Fibroblast of skin of left quadriceps (primary cell): ENCODE measurements at places on chromosomes 4 and X.

GRCh38 chrX:153626025-153626633 lies 20.9 kb upstream of the DUSP9 start:
- no peak for DNase-seq

DNA sequence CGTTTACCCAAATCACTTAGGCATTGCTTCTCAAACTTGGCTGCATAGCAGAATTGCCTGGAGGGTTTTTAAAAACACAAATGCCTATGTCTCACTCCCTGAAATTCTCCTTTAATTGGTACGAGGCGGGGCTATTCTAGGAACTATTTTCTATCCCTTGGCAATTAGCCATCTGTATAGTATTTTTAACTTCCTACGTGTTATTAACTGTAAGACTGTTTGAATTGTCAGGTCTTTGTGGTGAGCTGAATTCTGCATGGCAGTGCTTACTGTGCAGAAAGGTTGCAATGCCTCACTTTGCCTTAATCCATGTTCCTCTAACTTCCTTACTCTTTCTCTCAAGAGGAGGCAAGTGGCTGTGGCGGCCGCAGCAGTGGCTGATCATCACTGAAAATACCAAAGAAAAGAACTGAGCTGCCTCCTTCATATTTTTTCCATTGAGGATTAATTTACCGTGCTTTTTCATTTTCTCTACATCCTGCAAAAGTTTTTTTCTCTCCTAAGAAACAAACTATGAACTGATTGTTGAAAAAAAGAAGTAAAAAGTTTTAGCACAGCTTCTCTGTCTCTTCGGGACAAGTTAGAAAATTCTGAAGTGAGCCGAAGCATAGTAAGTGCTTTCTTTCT lies at the start of gene SHROOM3:
Gene SHROOM3 (plus strand): TSS at position 329 of the 627 bp plus-strand sequence. CDS start 824 bp downstream, outside the sequence.
- no peak for DNase-seq

- DNase-seq, result no peak
Measured at GRCh38 chr4:15078682-15079642, 76.7 kb downstream of the CPEB2 start.

- DNase-seq, result peak; percentile 19
Measured at GRCh38 chrX:132094164-132094563, 33.7 kb downstream of the FRMD7 start.

DNA sequence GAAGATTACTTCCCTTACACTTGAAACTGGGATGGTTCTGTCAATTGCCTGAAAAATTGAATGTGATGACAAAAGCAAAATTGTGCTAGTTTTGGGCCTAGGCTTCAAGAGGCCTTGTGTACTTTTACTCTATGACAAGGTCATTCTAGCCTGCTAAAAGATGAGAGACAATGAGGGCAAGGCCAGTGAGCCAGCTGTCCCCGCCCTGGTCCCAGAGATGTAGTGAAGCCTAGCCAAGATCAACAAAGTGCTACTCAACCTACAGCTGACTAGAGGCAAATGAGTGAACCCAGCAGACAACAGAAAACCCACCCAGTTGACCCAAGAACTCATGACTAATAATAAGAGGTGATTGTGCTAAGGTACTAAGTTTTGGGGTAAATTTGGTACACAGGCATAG lies 248.7 kb downstream of the IL15 start:
- DNase-seq, result no peak

DNA sequence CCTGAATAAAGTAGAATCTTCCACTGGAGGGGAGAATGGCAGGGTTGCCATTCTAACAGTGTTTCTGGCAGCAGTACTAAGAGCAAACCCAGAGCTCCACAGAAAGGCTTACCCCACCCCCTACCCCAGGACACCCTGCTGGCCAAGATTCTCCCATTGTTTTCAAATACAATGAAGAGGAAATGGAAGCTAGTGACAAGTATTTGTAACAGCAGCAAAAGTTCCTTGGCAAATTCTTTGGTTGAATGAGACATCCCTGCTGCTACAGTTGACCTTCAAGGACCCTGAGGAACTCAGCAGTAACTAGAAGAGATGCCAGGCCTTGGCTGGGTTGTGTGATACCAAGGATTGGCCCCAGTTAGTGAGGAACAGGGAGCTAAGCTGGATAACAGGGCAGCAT lies 124.2 kb upstream of the DGKK start:
- DNase-seq, result no peak

DNA sequence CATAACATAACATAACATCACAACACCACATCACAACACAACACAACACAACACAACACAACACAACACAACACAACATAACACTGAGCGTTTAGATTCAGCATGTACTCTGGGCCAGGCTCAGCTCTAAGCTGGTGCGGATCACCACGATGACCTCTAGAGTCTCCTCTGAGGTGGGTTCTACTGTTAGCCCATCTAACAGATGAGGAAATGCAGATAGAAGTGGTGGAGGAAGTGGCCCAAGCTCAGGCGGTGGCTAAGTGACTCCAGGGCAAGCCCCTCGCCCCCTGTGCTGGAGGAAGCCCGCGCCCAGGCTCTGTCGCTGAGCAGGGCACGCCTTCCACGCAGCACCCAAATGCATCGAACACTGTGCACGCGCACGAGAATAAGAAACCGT lies 45.3 kb upstream of the CDKN2AIP start:
- no peak for DNase-seq

- DNase-seq, result no peak
Measured at GRCh38 chrX:148784137-148784536, 283.7 kb downstream of the AFF2 start.

GRCh38 chr4:32506067-32506466 lies 1785.9 kb downstream of the PCDH7 start:
- DNase-seq, result no peak

DNA sequence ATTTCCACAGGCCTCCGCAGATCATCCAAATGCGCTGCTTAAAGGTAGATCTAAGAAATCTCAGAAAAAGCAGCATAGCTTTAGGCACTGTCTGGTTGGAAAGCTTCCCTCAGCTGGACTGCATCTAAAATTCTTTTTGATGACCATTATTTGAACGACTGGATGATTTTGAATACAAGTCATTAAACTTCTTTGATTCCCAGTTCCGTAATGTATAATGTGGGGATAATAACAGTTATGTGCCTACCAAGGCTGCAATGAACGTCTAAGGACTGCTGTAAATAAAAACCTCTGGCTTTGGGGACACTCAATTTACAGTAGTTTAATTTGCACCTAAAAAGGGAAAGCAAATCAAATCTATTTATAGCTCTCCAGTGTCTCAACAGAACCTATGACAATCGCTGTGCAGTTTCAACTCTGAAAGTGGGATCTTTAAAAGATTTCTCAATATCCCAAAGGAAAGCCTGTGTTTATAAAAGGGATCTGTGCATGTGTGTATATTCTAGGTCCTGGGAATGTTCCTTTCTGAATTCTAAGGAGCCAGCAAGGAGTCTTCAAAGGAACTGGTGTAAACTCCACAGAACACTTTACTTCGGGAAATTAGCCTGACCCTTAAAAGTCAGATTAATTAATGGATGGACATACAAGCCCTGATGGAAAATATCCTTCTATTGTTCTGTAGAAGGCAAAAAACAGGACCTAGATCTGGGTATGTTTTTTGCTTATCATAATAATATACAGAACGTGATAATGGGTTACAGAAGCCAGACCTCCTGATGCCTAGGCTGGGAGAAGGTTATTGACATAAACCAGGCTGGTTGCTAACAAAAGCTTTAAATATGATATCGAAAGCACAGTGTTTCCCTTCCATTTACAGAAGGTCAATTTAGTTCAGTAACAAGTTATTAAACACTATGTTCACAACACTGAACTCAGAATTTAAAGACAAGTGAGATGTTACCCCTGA lies 53.4 kb downstream of the AFAP1 start:
- DNase-seq, result no peak

GRCh38 chr4:113316879-113317278 lies 267.4 kb downstream of the ANK2 start:
- no peak for DNase-seq

- no peak for DNase-seq
Measured at GRCh38 chr4:100516225-100516624, 1.6 kb downstream of the EMCN start.

GRCh38 chr4:23438764-23439163 lies 451.1 kb downstream of the PPARGC1A start:
- no peak for DNase-seq

DNA sequence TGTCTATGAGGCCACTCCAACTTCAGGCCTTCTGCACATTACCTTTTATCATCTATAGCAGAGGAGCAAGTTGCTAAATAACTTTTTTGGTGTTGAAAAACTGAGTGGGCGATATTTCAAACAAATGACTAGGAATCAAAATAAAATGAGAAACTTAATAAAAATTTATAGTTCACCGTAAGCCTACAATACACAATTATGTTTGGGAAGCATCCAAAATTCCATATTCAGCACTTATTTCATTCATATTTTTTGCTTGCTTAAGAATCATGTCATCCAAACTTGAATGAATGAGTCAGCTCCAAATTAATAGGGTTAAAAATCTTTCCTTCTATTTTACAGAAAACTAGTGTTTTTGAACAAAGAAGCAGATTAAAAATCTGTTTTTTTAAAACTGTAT lies 119.1 kb downstream of the SH3RF1 start:
- peak; percentile 56 for DNase-seq
